ENCODE measurements at places on chromosomes 6 and 20.

DNA sequence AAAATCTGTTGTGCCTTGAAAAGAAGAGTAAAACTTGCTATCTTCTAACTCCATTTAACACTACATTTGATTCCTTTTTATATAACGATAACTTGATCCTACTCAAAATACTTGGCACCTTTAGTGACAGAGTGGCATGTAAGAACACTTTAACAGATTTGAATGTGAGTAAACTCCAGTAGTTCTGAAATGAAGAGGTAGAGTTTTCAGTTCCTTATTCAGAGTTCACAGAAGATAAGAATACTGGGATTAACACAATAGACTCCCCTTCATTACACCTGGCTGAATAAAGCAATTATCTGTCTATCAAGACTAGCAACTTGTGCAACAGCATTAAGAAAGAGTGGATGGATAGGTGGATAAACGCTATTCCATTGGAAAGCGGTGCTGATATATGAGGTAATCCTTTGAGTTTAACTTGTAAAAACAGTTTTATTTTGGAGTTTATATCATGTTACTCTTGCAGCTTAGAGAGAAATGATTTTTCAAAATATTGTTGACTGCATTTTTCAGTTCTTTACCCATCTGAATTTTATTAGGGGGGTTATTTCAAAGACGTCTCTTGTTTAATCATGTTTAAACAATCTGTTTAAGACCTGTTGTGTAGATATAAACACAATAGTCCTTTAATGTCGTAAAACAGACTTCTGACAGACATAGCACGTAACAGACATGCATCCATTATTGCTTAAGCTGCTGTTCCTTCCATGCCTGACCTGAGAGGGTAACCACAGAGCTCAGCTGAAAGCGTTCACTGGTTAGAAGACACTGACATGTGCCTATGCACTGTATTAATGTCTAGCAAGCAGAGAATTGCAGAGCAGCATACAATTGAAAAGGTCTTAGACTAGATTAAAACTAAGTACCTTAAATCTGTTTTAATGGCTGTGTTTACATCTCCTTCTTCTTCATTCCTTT, 102.4 kb upstream of the SUPT3H start:
- DNase-seq: no peak

DNA sequence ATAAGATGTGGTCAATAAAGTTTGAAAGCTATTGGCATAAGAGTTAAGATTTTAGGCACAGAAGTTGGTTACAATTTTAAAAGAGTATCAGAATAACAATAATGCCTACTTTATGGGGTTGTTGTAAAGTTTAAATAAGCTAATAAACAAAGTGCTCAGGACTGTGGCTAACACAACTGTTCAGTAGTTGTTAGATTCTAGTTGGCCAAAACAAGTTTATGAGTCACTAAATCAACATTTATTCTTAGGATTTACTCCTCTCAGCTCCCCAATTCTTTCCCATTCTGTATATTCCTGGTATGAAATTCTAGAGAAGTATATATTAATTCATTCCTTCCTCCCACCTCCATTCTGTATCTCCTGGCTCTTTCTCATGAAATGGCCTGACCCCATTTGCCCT, 14.5 kb downstream of the RMND1 start:
- no peak for DNase-seq

- no peak for DNase-seq
Observed at GRCh38 chr20:13025181-13025580, 16.4 kb downstream of the SPTLC3 start.

GRCh38 chr6:12748411-12748810, 31.8 kb downstream of the PHACTR1 start:
- no peak for DNase-seq

GRCh38 chr6:30724906-30725667, 4.9 kb downstream of the TUBB start:
- no peak for DNase-seq

DNA sequence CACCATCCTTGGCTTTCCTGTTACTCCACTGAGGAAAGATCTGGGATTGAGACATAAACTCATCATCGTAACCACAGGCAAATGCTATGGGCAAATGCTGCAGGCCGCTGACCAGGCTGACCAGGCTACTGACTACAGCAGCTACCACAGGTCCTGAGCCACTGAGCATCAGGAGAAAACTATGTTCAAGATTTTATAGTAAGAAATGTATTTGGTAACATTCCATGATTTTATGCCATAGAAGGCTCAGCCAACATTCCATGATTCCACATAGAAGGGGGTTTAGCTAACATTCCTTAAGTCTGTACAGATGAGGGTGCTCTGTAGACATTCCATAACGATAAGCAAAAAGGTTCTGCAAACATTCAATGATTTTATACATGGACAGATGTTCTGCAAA, 16.1 kb upstream of the B4GALT5 start:
- DNase-seq: no peak

- DNase-seq: no peak
Observed at GRCh38 chr20:36206641-36207040, 29.6 kb upstream of the AAR2 start.

- DNase-seq: no peak
Observed at GRCh38 chr6:136226027-136226673, 24.0 kb downstream of the MTFR2 start.

DNA sequence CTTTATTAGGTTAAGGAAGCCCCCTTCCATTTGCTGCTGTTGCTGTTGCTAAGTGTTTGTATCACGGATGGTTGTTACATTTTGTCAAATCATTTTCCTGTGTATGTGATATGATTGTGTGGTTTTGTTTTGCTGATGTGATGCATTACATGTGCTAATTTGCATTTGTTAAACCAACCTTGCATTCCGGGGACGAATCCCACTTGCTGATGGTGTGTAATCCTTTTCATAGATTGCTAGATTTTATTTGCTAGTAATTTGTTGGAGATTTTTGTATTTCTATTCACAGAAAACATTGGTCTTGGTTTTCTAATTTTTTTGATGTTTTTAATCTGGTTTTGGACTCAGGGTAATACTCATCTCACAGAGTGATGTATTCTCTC, 167.8 kb downstream of the WDR27 start:
- no peak for DNase-seq

DNA sequence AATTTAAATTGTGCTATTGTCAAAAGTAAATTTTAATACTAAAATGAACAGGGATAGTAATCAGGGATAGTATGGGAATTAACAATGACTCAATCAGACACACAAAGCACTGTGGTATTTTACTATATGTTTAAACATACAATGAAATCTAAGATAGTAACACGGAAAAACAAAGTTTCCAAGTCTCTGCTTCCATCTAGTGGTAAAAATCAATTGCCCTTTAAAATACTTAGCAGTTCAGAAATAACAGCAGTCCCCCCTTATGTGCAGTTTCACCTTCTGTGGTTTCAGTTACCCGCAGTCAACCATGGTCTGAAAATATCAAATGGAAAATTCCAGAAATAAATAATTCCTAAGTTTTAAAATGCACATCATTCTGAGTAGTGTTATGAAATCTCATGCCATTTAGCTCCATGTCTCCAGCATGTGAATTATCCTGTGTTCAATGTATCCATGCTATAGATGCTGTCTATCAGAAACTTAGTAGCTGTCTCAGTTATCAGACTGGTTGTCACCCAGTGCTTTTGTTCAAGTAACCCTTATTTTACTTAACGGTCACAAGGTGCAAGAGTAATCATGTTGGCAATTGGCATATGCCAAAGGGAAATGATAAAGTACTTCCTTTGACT, 58.5 kb downstream of the AHI1 start:
- no peak for DNase-seq

DNA sequence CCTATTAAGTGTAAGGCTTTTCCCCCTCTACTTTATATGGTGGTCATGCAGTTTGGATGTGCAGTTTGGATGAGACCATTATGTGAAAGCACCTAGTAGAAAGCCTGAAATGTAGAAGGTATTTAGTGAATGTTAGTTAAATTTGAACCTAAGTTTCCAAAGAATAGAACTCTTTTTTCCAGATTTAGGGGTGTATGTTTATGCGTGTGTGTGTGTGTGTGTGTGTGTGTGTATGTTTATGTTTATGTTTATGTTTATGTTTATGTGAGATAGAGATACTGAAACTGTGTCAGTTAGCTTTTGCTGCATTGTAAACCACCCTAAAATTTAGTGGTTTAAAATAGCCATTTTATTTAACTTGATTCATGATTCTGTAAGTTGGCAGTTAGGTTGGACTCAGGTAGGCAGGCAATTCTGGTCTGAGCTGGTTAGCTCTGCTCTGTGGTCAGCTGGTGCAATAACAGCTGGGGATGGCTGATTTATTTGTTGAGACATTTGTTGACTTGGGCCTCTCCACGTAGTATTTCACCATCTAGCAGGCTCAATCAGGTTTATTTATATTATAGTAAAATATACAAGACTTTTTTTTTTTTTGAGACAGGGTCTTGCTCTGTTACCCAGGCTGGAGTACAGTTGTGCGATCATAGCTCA, 54.0 kb downstream of the STK4 start:
- no peak for DNase-seq

DNA sequence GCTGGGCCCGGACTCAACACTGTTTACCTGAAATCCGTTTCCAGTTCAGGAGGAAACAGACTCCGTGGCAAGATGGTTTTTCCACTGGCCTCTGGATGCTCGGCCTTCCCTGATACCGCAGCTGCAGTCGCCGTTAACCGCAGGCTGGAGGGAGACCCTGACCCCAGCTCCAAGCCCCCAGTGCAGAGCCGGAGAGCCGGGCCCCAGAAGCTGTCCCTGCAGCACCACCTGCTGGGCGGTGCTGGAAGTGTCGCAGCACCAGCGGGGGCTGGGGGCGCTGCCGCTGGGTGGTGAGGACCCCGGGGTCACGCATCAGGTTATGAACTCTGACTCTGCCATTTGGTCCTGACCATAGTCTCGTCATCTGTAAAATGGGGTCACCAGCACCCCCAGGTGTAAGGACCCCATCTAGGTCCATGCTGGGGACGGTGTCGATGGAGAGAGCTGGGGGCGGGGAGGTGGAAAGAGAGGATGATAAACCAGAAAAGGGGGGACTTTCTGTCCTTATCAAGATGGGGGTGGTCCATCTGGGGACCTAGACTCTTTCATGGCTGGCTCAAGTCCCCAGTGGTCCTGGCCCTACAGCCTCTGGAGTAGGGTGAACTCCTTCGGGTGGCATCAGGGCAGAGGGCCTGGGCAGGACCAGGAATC, 20.8 kb upstream of the CHRNA4 start:
- DNase-seq: peak; percentile 9

DNA sequence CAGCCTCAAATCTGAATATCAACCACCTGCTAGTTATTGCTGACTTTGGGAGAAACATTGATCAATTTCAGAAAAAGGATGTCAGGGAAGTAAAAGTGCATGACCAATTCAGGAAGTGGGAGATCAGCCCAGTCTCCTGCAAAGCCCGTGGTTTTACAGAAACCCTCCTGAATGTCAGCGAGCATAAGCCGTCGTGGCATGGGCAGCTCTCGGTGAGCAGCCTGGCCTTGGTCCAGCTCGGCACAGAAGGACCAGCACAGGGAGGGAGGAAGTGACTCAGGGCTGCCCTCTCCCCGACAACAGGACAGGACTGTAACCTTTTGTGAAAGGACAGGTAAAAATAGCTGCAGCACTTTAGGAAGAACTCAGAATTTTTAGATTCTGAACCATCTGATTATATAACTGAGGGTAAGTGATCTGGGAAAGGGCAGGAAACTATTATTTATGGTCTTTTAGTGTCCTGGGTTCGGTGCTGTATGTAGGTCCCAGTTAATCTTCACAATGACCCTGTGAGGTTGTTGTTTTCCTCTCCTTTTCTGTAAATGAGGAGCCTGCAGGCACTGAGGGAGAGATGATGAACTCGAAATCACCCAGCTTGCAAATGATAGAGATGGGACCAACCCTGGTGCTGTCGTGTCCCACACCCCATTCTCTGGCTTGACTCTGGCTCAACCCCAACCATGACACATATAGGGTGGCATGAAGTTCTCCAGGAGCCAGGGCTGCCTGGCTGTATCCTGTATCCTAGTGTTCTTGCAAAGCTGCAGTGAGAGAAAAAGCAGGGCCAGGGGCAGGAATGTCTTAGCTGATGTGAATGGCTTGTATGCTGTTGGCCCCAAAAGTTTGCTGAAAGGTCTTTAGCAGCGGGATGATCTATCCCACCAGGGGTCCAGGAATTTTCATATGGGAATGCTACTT, 37.6 kb downstream of the NRN1 start:
- no peak for DNase-seq

GRCh38 chr6:38149531-38149930, 330.0 kb downstream of the ZFAND3 start:
- DNase-seq: no peak

- no peak for DNase-seq
Observed at GRCh38 chr6:18835976-18836375, 448.8 kb downstream of the RNF144B start.

DNA sequence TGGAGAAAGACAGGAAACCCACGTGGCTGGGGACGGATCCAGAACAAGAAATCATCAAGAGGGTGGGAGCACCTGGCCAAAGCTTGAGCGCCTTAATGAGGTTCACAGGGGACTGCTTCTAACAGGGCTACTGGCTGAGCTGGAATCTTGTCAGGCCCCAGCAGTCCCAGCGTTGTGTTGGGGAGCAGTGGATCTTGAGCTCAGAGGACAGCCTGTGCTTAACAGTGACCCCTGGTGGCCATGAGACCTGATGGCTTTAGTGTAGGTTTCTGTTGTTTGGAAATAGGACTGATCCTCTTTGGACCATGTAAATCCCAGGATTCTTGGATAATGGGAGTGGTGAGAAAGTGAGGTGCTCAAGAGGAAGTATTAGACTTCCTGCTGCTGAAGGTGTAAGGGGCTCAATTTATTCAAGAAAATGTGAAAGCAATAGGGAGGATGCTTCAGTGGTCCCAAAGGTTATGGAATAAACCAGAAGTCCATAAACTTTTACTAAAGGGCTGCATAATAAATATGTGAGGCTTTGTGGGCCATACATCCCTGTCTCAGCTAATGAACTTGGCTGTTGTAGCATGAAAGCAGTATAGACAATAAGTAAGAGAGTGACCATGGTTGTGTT, 216.2 kb downstream of the NFATC2 start:
- DNase-seq: peak; percentile 21

All from stimulated activated CD4-positive, alpha-beta T cell treated with anti-CD3 and anti-CD28 coated beads, Interleukin-1b, Interleukin-23, amount 100 ng/mL, for 24 hours (primary cell).